ENCODE measurements at places on chromosomes 5 and 9.

DNA sequence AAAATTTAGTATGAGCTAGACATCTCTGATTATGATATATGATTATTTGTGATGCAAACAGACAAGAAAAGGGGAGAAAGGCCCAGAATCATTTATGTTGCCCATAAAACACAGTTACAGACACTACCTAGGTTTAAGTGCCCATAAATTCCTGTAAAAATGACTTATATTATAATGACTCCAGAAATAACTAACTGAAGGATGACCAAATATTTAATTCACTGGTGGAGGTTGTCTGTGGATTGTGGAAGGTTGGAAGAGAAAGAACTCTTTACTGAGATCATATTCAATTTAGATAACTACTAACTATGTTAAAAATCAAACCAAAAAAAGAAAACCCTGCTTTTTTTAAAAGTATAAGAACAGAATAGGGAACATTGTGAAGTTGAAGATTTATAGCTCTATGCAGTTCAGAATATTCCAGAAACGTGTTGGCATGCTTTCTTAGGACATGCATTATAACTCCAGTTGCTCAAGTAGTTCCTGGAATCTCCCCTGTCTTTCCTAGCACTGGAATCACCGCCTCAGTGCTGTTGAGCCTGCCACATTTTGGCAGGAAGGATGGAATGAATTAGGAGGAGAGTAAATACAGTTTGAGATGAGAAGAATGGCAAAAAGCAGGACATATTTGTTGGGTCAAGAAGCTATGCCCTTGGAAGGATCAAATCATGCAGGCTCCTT is 72.0 kb upstream of the PAPPA start:
- no peak for DNase-seq
- no peaks in the 10 kb centered on the region for H3K36me3 ChIP-seq
- H3K4me1 ChIP-seq: no peaks in the 10 kb centered on the region
- no peaks in the 10 kb centered on the region for H3K27me3 ChIP-seq
- no peak overlapping the region for H3K27ac ChIP-seq

DNA sequence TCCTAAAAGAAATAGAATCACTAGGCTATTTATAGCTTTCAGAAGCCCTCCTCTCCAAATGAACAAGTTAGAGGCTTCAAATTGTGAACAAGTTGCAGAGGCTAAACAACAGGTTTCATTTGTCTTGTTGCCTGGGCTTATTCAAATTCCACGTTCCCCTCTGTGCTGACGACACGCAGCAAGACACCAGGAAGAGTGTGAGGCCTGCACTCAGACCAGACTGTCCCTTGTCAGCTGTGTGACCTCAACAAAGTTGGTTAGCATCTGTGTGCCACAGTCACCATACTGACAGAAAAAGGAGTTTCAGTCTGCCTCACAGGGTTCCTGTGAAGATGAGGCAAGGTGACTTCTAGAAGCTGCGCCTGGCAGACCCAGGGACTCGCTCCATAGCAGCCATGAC is 22.1 kb upstream of the GABBR2 start:
- no peaks in the 10 kb centered on the region for H3K36me3 ChIP-seq
- no peak overlapping the region for H3K4me3 ChIP-seq
- no peak overlapping the region for H3K27ac ChIP-seq
- no peaks in the 10 kb centered on the region for H3K27me3 ChIP-seq
- H3K4me1 ChIP-seq: no peaks in the 10 kb centered on the region

GRCh38 chr9:5446451-5447236 is 3.7 kb upstream of the CD274 start:
- no peak overlapping the region for H3K4me3 ChIP-seq
- no peak for DNase-seq
- peaks cover 37% of the 10 kb centered on the region for H3K4me1 ChIP-seq
- H3K36me3 ChIP-seq: peaks cover under 1% of the 10 kb centered on the region

DNA sequence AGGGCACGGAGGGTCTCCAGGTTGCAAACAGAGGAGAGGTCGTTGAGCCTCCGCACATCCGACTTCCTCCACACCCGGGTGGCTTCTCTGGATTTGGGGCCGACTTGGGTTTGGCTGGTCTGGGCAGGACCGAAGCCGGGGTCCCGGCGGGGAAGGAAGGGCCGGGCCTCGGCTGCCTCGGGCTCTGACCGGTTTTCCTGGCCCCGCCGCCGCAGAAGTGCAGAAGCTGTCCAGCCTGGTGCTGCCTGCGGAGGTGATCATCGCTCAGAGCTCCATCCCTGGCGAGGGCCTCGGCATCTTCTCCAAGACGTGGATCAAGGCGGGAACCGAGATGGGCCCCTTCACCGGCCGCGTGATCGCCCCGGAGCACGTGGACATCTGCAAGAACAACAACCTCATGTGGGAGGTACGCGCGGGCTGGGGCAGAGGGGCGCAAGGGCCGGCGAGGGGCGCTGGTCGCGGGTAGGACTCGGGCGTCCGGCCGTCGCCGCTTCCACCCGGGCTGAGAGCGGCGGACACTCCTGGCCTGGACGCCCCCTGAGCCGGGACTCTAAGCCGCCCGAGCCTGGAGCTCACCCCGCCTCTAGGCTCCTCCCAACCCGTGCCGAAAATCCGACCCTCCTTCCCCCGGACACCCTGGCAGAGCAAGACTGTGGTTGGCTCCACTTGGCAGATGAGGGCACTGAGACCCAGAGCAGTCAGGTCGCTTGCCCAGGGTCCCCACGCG is 2.2 kb downstream of the PRDM12 start:
- no peaks in the 10 kb centered on the region for H3K36me3 ChIP-seq
- DNase-seq: no peak
- peaks cover 60% of the 10 kb centered on the region for H3K27me3 ChIP-seq

- no peak overlapping the region for H3K4me3 ChIP-seq
- no peak overlapping the region for H3K27ac ChIP-seq
- H3K36me3 ChIP-seq: no peaks in the 10 kb centered on the region
- no peaks in the 10 kb centered on the region for H3K4me1 ChIP-seq
These were observed 16.0 kb upstream of the SLC22A5 start for GRCh38 chr5:132353486-132353995.

DNA sequence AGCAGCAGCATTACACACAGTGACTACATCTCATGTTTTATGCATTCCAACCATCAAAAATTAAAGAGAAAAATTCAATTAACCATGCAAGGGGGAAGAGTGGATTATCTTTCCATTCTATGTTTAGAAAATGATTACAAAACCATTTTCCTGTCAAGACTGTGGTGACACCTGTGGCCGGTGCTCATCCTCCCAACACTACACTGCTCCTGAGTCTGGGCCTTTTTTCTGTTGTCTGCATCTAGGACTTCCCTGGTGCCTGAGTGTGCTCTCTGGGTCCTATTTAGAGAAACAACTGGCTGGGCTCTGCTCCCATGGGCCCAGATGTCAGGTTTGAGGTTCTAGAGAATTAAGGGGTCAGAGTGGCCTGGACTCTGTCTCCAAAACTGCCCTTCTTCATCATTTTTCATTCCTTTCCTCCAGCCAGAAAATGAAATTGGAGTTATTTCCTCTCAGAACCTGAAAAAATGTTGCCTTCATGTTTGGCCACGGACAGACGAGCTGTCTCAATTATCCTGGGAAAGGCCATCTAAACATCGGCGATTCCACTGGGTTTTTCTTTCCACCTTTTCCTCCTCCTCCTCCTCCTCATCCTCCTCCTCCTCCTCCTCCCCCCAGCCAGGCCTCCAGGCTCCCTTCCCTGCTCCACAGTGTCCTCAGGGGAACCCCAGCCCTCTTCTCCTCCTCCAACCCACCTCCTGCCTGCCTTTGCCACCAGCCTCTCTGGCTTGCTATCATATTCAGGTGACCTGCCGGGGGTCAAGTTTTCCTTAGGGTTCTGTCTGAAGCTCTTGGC is 11.4 kb upstream of the ARSI start:
- H3K4me3 ChIP-seq: no peak overlapping the region
- H3K27ac ChIP-seq: no peak overlapping the region
- H3K36me3 ChIP-seq: no peaks in the 10 kb centered on the region
- peaks cover 6% of the 10 kb centered on the region for H3K27me3 ChIP-seq
- no peak for DNase-seq
- no peaks in the 10 kb centered on the region for H3K4me1 ChIP-seq

DNA sequence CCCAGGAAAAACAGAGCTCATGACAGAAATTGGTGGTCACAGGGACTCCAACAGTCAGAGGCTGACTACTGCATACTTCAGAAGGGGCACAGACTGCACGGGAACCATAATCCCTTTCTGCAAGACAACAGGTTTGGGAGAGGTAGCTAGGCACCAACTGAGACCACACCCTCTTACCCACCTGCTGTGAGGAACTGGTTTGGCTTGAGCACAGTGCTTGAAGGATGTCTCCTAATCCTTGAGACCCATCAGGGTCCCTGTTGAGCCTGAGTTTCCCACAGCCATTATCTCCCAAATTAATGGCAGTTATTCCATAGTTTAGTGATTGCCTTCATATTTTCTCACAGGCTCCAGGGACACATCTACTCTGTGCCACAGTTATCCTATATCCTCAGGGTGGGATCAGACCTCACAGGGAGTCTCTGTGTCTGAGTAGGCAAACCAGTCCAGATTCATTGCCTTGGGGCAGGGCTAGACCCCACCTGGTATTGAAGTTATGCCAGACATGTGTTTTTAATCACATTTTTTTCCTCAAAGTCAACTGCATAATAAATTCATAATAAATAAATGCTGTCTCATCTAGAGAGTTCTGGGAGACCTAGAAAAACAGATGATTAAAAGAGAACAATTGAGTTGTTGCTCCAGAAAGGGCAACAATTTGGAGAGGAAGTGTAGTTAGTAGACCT is 9.3 kb upstream of the CAST start:
- H3K27ac ChIP-seq: no peak overlapping the region
- DNase-seq: no peak
- peaks cover 72% of the 10 kb centered on the region for H3K27me3 ChIP-seq
- H3K4me3 ChIP-seq: no peak overlapping the region
- H3K36me3 ChIP-seq: no peaks in the 10 kb centered on the region
- H3K4me1 ChIP-seq: peaks cover 45% of the 10 kb centered on the region

DNA sequence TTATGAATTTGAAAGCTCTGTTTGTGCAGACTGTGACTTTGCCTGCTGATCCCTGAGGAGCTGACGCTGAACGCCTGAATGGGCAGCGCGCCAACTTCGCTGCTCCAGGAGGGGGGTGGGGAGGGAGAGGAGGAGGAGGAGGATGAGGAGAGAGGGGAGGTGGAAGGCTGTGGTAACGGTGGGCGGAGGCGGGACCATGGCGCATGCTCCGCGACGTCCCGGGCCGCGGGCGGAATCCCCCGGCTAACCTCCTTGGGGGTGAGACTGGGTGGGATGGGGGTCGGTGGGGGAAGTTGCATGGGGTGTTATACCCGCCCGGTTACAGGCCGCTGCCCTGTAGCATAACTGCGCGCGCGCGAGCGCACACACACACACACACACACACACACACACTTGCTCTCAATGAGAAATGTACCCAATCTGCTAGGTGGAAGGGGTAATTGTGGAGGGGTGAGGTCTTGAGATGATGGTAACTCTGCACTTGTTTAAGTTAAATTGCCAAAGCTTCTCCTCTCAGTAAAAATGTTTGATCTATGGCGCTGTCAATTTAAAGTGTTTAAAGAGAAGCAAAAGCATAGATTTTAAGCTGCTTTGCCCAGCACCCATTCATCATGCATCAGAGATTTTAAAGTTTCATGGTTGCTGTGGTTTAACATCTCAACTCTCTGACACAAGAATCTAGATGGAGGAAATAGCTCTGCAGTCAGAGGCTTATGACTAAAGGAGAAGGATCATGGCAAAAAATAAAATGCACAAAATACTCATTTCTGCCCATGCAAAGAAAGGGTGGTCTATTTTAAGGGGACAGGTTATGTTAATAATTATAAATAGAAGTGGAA is 76.6 kb upstream of the TBCA start:
- peak overlapping the region; percentile 85 for H3K27ac ChIP-seq
- peak overlapping the region; percentile 82 for H3K4me3 ChIP-seq
- H3K27me3 ChIP-seq: peaks cover 25% of the 10 kb centered on the region
- H3K4me1 ChIP-seq: peaks cover 24% of the 10 kb centered on the region

- peak overlapping the region; percentile 89 for H3K27ac ChIP-seq
- H3K27me3 ChIP-seq: no peaks in the 10 kb centered on the region
- DNase-seq: peak; percentile 66
- peaks cover 84% of the 10 kb centered on the region for H3K36me3 ChIP-seq
- peak overlapping the region; percentile 83 for H3K4me3 ChIP-seq
These were observed 23.4 kb downstream of the LCP2 start for GRCh38 chr5:170273968-170274710.

DNA sequence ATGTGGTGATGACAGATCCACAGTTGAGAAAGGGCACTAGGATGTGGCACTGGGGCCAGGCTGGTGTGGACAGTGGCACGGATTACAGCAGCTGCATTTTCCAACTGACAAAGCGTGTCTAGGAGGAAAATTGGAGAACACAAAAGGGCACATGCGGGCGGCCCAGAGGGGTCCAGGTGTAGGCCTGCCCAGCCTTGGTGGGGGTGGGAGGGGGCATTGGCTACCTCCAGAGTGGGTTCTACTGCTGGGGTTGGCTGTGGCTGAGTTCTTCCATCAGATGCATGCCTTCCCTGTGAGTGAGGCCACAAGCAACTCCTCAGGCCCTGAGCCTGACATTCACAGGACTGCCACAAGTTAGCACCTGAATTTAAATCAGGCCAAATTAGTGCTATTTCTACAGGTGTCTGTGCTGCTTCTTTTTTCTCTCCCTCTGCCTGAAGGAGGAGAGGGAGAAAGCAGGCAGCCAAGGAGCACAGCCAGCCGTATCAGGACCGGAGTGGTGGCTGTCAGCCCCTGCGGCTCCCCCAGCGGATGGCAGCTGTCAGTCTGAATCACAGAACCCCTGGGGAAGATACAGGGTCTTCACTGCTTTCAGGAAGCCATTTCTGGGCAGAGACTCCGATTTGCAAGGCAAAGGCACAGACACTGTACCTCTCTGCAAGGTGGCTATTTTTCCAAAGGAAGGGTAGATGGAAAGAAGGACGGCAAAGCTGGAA is 464.2 kb downstream of the SPOCK1 start:
- H3K27me3 ChIP-seq: no peaks in the 10 kb centered on the region
- no peak overlapping the region for H3K27ac ChIP-seq
- no peak for DNase-seq
- H3K36me3 ChIP-seq: no peaks in the 10 kb centered on the region
- H3K4me1 ChIP-seq: no peaks in the 10 kb centered on the region
- H3K4me3 ChIP-seq: no peak overlapping the region
